ENCODE measurements at places on chromosomes 5 and 9.

DNA sequence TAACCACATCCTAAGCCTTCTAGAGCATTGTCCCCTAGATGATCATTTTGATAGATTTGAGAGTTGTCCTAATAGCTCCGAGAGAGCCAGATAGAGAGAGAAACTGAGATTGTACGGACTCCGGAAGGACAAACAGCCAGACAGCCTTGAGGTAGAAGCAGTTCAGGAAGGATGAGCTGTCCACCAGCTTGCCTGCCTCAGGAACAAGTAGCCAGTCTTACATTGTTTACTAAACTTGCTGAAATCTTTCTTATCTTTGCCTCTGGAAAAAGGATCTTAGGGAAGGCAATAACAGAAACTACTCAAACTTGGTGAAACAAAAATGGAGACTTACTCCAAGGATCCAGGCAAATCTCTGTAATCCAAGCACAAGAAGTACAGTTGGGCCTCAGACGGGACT, 39.0 kb upstream of the SAP30L start:
- no peak for DNase-seq

GRCh38 chr5:67409126-67409777, 212.7 kb upstream of the CD180 start:
- DNase-seq = no peak

DNA sequence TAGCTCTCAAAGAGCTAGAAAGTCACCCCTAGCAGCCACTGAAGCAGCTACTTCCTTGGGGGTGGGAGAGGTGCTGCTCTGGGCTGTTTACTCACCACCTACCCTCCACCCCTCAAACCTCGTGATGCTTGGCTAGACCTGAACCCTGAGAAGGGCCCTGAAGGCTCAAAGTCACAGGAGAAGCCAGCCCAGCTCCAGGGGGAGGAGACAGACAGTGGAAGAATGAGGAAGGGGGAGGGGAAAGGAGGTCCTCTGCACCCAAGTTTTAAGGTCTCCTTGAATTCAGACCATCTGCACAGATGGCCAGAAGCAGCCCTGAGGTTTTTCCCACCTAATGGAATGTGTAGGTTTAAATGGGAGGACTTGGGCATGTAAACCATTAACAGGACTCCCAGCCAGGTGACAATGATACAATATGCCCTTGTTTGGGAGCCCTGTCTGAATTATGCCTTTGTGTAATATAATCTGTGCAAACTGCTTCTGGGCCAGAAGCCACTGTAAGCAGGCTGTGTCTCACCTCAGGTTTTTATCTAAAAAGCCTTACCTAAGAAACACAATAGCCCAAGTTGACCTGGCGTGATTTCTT, 180.5 kb downstream of the PIK3R1 start:
- no peak for DNase-seq

DNA sequence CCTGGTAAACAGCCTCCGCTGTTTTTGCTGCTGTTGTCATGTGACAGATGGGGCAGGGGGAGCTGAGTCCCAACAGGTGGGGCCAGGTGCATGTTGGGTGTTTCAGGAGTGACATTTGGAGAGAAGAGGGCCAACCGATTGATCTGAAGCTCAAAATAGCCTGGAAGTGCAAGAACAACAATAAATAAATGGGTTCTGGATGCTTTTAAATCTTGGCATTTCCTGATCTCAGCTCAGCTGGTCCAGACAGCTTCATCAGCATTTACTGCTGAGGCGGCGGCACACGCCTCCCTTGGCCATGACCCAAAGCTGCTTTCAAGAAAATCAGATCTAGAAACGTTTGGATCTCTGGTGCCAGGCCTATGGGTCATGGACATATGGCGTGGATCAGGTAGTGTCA, 70.5 kb downstream of the PPARGC1B start:
- DNase-seq = no peak

DNA sequence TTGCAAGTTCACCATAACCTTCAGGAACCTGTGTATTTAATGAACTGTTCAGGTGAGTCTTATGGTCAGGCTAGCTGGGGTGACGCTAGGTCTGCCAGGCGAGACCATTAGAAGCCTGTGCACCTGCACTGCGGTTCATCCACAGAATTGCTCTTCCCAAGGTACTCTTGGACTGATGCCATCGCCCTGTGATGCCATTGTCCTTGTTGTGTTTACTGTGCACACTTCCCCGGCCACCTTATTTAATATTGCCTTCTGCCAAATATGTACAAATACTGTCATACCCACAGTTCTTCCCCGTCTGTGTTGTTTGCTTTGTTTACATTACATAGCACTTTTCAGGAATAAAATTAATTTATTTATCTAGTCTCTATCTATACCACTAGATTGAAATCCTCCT, 66.3 kb downstream of the RCL1 start:
- no peak for DNase-seq

All from NCI-H226 (cell line).